ENCODE measurements at places on chromosomes 4 and X. TPM values are rescaled to one million over a fixed set of nuclear protein-coding genes. Genes with fewer than 3 reads are reported as not detected.

MAGEA8 gene
- not detected for total RNA-seq

SLC9A7 gene
- total RNA-seq: 26.1 TPM

AR gene
- 0.74 TPM for total RNA-seq

SMIM31 gene
- not detected for total RNA-seq

RPS6KA6 gene
- 18.2 TPM for total RNA-seq

NSG1 gene
- 253 TPM for total RNA-seq

CXXC4 gene
- total RNA-seq: 102 TPM

INTU gene
- total RNA-seq: 29.0 TPM

PLP1 gene
- 10.1 TPM for total RNA-seq

PAK3 gene
- total RNA-seq: 85.8 TPM

TMPRSS11F gene
- total RNA-seq: not detected

CLNK gene
- not detected for total RNA-seq

CSAG3 gene
- total RNA-seq: not detected

ZFP92 gene
- 0.98 TPM for total RNA-seq

KIAA1210 gene
- total RNA-seq: under 0.01 TPM

HMGN5 gene
- 3.4 TPM for total RNA-seq

TKTL2 gene
- 0.49 TPM for total RNA-seq

KIT gene
- 75.5 TPM for total RNA-seq

PPARGC1A gene
- total RNA-seq: 3.9 TPM

SHROOM4 gene
- total RNA-seq: 2.0 TPM

GPR34 gene
- total RNA-seq: 3.4 TPM

RBMXL3 gene
- not detected for total RNA-seq

SSX4B gene
- not detected for total RNA-seq

GAGE13 gene
- not detected for total RNA-seq

MAGEA4 gene
- not detected for total RNA-seq

HTR2C gene
- total RNA-seq: 1.5 TPM

MAGEA2B gene
- total RNA-seq: not detected

CXCL5 gene
- total RNA-seq: 0.25 TPM

GPR78 gene
- total RNA-seq: under 0.01 TPM

SOX3 gene
- 6.4 TPM for total RNA-seq

SPANXN4 gene
- total RNA-seq: not detected

CYP4V2 gene
- 9.3 TPM for total RNA-seq

RGN gene
- 4.9 TPM for total RNA-seq

EREG gene
- under 0.01 TPM for total RNA-seq

ANKRD50 gene
- 99.6 TPM for total RNA-seq

XKRX gene
- not detected for total RNA-seq

MMAA gene
- 8.9 TPM for total RNA-seq

ZBTB49 gene
- total RNA-seq: 11.3 TPM

RNF212 gene
- total RNA-seq: 0.49 TPM

PLAC8 gene
- 0.49 TPM for total RNA-seq

TRIM60 gene
- total RNA-seq: not detected

TTC29 gene
- 0.74 TPM for total RNA-seq

MEPE gene
- total RNA-seq: 0.49 TPM

SLC7A11 gene
- 31.5 TPM for total RNA-seq

CDX4 gene
- not detected for total RNA-seq

NR3C2 gene
- total RNA-seq: 5.2 TPM

TNMD gene
- total RNA-seq: not detected

SATL1 gene
- total RNA-seq: 0.98 TPM

CXCL6 gene
- total RNA-seq: under 0.01 TPM

CLDN22 gene
- total RNA-seq: not detected

MAOA gene
- 12.0 TPM for total RNA-seq

EVC2 gene
- total RNA-seq: 1.2 TPM

MSX1 gene
- 2.2 TPM for total RNA-seq

GABRQ gene
- 1.2 TPM for total RNA-seq

AKAP14 gene
- not detected for total RNA-seq

OTC gene
- under 0.01 TPM for total RNA-seq

F9 gene
- not detected for total RNA-seq

GLOD5 gene
- not detected for total RNA-seq

SUPT20HL2 gene
- total RNA-seq: not detected

Data from temporal lobe (tissue), 4 donors.